ENCODE measurements at places on chromosomes 13 and 19. TPM values are rescaled to one million over a fixed set of nuclear protein-coding genes. Genes with fewer than 3 reads are reported as not detected.

GRCh38 chr13:30898678-30899241, 7.3 kb upstream of the MEDAG start:
- no peak for DNase-seq

DNA sequence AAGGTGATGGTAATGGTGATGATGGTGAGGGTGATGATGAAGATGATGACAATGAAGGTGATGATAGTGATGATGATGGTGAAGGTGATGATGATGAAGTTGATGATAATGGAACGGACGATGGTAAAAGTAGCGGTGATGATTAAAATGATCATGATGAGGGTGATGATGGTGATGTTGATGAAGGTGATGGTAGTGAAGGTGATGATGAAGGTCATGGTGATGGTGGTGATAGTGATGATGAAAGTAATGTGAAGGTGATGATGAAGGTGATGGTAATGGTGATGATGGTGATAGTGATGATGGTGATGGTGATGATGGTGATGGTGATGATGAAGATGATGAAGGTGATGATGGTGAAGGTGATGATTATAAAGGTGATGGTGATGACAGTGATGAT, 66.1 kb downstream of the MBD3L2B start:
- no peak for DNase-seq

DNA sequence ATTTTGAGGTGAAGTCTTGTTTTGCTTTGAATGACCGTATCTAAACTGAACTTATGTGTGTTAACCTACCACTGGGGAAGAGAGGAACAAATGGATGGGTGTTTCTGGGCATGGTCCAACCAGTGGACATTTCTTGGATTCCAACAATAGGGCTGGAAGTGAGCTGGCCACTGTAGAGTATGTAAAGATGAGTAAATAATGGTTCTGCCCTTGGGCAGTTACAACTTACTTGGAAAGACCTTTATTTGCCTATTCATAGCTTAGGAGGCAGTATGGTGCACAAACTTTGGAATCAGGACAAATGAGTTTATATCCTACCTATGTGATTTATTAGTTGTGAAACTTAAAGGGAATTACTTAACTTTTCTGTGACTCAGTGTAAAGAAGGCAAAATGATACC, 429.5 kb downstream of the HS6ST3 start:
- no peak for DNase-seq

- no peak for DNase-seq
Observed at GRCh38 chr19:46753420-46754155, 7.3 kb upstream of the STRN4 start.

GRCh38 chr13:96769874-96770273, 224.4 kb downstream of the OXGR1 start:
- DNase-seq = peak; percentile 10

DNA sequence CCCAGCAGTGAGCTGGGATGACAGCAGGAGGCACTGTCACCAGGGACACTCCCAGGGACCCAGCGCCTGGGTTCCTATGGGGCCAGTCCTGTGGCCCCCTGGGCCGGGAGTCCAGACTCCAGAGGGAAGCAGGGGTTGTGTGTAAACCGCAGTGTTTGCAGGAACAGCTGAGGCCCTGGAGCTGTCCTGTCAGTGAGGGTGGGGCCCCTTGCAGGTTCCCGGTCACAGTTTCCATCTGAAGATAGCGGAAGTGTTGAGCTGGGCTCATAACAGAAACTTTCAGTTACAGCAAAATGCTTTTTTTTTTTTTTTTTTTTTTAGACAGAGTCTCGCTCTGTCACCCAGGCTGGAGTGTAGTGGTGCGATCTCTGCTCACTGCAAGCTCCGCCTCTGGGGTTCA, 17.7 kb upstream of the CSNK1G2 start:
- DNase-seq = no peak

DNA sequence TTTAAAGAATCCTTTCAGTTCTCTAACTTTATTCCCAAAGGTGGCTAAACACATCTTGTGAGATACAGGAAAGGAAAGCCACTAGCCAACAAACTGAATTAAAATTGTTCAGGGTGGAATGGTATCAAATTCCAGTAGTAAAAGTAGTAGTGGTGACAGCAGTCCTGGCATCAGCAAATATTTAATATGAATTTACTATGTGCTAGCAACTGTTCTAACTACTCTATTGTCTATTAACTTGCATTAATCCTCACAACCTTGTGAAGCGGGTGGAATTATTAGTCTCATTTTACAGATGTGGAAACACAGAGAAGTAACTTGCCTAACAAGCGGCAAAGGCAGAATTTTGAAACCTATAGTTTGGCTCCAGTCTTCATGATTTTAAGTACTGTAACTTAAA, 130.1 kb downstream of the KLF12 start:
- DNase-seq = no peak

GRCh38 chr13:100662468-100663211, 12.0 kb downstream of the TMTC4 start:
- DNase-seq = no peak

DNA sequence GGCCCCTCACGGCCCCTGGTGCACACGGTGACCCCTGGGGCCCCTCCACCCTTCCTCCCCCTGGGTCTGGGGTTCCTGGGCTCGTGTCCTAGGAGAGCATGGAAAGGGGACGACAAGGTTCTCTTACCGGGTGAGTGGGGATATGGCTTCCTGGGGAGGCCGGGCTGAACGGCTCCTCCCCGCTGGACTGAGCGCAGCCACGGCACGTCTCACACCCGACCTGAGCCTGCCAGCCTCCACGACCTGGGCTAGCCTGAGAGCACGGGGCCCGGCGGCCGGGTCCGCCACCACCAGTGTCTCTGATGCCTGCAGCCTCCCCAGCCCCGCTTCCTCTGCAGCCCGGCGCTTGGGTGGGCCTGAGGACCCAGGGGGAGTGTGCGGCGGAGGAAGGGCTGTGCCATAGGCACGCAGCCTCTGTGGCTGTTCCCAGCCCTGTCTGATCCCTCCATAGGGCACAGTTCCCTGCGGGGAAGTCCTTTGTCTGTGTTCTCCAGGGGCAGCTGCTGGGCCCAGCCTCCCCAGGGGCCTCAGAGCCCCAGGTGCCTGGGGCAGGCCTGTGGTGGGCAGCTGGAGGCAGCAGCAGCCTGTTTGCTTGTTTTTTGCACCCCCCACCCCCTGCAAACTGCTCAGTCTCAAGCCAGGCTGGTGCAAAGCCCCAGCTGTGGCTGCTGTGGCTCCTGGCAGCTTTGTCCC, 15.0 kb downstream of the PLIN4 start:
- no peak for DNase-seq

- no peak for DNase-seq
Observed at GRCh38 chr13:88866195-88866594, 1195.0 kb downstream of the SLITRK5 start.

DNA sequence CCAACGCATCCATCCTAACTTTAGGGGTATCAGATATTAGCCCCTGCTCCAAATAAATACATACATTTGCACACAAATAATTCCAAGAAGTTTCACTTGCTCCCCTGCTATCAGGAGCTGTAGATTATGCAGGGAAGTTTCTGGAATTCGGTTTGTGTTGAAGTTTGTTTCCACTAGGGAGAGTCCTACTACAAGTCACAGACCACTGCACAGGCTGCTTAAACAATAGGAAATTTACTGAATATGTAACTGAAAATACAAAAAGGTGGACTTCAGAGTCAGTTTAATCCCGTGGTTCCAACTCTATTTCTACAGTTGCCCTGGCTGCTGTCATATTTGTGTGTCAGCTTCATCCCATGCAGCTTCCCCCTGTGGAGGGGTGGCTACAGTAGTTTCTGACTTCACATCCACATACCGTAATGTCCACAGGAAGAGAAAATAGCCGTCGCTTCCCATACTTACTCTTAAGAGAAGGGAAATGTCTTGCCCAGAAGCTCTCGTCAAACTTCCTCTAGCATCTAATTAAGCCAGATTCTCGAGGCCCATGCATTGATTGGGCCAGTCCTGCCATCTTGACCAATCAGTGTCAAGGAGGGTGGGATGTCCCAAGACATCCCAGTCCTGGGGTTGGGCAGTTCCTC, 286.6 kb downstream of the COG6 start:
- DNase-seq = no peak

DNA sequence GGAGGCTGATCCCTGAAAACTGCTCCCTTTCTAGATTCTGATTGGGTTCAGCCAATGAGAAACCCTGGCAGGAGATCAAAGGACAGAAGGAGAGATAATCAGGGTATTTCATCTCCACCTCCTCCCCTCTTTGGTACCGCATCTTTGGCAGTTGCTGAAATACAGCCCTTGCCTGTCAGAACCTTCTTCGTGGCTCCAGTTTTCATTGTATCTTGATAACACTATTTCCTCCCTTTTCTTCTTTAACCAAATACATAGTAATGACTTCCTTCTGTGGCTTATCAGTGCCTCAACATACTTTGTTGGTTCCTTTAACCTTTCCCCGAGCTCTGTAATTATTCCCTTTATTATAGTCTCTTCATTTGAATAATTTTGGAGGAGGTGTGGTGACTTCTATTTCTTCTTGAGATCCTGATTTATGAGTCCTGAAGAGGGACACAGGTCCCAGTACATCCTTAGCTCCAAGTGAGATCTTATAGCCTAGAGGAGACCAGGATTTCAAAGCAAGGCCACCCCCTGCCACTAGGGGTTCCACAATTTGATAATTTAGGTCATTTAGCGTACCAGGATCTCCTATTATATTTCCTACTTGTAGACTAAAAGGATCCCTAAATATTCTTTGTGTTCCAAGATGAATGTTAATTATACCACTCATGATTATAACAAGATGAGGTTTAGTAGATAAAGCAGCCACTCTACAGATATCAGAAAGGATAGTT, 98.0 kb downstream of the EDNRB start:
- DNase-seq = no peak

DNA sequence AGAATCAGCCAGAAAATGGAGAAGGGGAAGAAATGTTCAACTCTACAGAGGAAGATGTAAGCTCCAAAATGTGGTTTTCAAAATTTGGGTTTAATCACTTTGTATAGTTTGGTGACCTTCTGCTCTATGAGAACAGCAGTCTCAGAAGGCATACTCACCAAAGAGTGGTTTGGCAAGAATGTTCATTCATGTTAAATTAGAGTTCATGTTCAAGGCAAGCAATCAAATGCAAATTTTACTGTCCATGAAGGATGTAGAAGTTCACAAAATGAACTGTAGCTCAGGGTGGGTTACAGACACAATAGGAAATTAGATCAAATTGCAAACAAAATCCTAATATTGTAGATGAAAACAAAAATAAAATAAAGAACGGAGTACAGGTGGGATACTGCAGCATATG, 606.7 kb upstream of the PCDH20 start:
- DNase-seq = no peak

- DNase-seq = no peak
Observed at GRCh38 chr13:41682766-41683165, 225.4 kb downstream of the RGCC start.

GRCh38 chr13:73367886-73368285, 309.1 kb downstream of the KLF5 start:
- no peak for DNase-seq

DNA sequence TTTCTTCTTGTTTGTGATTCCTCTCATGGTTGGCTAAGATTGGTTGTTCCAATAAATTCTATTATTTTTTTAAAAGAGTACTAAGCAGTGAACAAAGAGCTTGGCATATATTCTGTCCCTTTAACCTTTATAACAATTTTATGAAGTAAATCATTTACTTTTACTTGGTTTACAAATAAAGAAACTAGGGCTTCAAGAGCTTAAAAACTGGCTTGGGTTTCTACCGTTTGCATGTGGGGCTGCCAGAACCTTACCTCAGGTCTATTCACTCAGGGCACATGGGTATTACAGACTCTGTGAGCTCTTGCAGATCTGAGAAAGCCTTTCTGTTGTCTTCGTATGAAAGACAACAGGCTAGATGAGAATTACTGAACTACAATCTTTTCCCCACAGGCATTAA, 13.3 kb downstream of the N4BP2L1 start:
- DNase-seq = no peak

- DNase-seq = no peak
Observed at GRCh38 chr13:76474356-76474755, 411.8 kb downstream of the KCTD12 start.

GRCh38 chr19:45637890-45638667, 1.1 kb downstream of the EML2 start:
- DNase-seq = no peak

DNA sequence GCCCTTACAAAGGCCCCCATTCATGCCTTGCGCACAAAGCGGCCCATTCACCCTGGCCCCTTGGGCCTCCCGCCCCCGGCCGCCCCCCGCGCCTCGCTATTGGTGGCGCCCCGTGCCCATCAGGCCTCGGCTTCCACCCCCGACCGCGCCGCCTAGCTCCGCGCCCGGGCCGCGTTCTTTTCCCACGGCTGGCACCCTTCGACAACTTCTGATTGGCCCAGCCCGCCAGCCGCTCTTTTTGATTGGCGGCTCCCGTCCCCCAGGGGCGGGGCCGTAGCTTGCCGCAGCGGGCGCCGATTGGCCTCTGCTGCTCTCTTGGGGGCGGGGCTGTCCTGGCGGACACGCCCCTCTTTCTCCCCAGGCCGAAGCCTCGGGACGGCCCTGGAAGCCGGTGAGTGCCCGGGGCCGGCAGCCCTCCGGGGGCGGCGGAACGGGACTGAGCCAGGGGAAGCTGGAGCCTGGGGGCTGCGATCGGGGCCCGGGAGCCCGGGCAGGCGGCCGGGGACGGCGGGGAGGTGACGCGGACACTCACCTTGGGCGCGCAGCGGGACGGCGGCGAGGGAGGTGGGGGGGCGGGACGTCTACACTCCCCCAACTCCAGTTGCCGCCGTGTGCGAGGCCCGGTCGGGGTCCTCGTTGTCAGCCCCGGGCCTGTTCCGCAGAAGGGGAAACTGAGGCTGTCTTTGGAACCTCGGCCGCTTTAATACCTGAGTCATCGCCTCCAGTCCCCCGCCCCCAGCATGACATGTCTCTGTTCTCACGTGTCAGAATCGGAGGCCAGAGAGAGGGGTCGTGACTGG, at the start of gene MYH14:
Gene MYH14 (plus strand): TSS at position 342 of the 800 bp plus-strand sequence. CDS start 6,744 bp downstream, outside the sequence.
- DNase-seq = peak; percentile 88

- no peak for DNase-seq
Observed at GRCh38 chr13:110633776-110634175, 18.4 kb downstream of the NAXD start.

GRCh38 chr13:37870489-37870845, 895 bp upstream of the TRPC4 start:
- no peak for DNase-seq

GRCh38 chr13:102589301-102589822, 7.4 kb upstream of the TPP2 start:
- DNase-seq = no peak

- no peak for DNase-seq
Observed at GRCh38 chr13:51771418-51772104, 32.4 kb downstream of the DHRS12 start.

GRCh38 chr19:10826846-10827245, 9.2 kb downstream of the TMED1 start:
- no peak for DNase-seq

GRCh38 chr13:109271061-109271460, 515.3 kb downstream of the IRS2 start:
- no peak for DNase-seq

GRCh38 chr13:32426191-32426989, 1.5 kb downstream of the N4BP2L1 start:
- DNase-seq = no peak

- no peak for DNase-seq
Observed at GRCh38 chr13:33229446-33230177, 55.9 kb downstream of the STARD13 start.

- DNase-seq = no peak
Observed at GRCh38 chr13:40205771-40206240, 460.6 kb downstream of the FOXO1 start.

LIM2 gene
- polyA plus RNA-seq = 0.18 TPM

LILRB2 gene
- polyA plus RNA-seq = 0.45 TPM

TUBA3C gene
- not detected for polyA plus RNA-seq

WTIP gene
- 28.0 TPM for polyA plus RNA-seq

ZNF737 gene
- polyA plus RNA-seq = 43.1 TPM

ATP4A gene
- not detected for polyA plus RNA-seq

ATP11A gene
- polyA plus RNA-seq = 46.8 TPM

ZNF649 gene
- 33.5 TPM for polyA plus RNA-seq

PODNL1 gene
- 1.2 TPM for polyA plus RNA-seq

OVOL3 gene
- not detected for polyA plus RNA-seq

Measured in left kidney (tissue), 8 donors.